ENCODE measurements at places on chromosomes 11 and 22.

GRCh38 chr22:21698430-21699329 is 32.9 kb downstream of the PPIL2 start:
- DNase-seq, result no peak

DNA sequence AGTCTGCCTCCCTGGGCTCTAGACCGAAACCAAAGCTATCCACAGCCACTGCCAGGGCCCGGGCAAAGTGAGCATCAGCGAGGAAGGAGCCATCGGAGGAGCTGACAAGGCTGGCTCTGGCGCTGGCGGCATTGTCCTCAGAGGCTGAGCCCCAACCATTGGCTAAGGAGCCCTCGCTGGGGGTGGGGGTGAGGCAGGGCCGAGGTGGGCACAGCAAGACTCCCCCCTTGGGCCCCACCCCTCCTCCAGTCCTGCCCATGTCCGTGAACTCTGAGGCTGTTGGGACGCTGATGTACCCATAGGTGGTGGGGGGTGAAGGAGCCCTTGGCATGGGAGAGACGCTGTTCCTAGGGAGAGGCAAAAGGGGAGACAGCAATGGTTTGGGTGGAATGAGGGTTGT is 11.2 kb downstream of the ROBO4 start:
- DNase-seq, result no peak

DNA sequence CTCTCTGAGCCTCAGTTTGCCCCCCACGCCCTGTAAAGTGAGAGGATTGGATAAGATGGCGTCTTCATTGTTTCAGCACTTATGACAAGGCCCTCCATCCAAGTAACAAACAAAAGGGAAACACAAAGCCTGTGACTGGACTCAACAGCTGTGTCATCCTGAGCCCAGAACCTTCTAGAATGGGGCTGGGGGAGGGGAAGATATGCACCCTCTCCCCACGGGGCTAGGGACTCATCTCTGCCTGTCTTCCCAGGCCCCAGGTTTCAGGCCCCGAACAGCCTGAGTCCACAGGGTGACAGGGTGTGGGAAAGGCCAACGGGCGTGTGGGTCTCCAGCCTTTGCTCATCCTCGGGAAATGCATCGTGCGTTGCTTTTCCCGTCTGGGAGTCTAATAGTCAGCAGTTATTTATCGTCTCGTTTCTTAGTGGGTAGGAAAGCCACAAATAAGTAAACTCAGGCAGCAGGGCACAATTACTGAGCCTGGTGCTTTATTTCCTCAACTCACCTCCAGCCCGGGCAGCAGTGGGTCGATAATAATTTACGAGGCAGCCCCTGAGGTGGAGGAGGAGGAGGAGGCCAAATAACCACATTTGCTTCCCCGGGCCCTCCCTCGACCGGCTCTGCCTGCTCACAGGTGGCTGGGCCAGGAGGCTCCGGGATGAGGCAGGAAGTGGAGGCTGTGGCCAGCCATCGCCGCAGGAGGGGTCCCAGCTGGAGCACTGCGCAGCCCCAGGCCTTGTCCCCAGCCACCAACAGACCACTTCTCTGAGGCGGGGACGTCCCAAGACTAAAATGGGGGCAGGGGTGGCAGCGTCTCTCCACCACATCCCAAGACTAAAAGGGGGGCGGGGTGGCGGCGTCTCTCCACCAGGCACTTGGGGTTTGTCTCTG is 54.4 kb downstream of the FLRT1 start:
- DNase-seq, result no peak

DNA sequence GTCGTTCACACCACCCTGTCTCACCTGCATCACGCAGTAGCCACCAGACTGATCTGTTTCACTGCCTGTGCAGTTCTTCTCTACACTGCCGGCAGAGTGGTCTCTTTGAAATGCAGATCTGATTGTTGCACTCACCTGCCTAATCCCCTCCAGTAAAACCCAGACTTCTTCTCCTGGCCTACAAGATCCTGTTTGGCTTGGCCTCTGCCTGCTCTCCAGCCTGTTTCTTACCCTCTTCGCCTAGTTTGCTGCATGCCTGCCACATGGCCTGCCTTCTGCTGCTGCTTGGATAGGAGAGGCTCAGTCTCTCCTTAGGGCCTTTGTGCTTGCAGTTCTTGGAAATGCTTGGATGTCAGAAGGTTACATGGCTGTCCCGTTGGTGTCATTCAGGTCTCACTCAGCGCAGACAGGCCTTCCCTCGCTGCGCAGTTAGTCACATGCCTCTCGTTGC is 42.0 kb downstream of the PACS1 start:
- DNase-seq, result no peak

- peak; percentile 81 for DNase-seq
Observed at GRCh38 chr11:133945087-133945974, 11.4 kb downstream of the IGSF9B start.

GRCh38 chr11:3091846-3092602 is 34.8 kb upstream of the CARS1 start:
- DNase-seq, result peak; percentile 66

DNA sequence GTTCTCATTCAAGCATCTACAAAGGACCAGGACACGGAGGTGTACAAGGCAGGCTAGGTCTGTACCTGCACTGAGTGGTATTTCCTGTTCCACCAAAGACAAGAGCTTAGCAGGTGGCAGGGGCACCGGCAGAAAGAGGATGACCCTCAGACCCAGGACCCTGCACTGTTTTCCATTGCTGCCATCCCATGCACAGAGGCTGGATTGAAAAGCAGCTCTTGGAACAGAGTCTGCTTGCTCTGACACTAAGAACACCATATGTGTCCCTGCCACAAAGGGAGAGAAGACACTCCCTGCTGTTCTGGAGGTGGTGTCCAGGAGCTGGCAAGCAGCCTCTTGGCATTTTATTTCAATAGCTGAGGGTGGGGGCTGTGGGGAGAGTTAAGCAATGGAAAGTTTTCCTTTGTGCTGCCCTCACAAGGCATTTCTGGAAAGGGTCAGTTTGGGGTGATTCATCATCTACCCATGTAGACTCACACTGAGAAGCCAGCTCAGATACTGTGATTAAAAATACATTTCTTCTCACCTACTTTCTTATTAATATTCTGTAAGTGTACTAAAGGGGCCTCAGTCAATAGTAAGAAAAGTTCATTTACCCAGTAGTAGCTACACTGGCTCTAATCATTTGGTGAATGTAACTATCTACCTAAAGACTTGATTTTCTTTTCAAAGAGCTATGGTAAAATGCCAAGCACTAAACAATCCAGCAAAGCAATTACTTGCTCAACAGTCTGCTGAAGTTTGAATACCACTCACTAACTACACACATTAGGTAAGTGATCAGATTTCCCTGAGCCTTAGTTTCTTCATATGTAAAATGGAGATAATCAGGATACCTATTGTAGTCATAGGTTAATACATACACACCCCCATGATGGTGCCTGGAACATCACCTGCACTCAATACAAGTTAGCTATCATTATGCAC is 55.2 kb downstream of the SLC1A2 start:
- DNase-seq, result no peak

DNA sequence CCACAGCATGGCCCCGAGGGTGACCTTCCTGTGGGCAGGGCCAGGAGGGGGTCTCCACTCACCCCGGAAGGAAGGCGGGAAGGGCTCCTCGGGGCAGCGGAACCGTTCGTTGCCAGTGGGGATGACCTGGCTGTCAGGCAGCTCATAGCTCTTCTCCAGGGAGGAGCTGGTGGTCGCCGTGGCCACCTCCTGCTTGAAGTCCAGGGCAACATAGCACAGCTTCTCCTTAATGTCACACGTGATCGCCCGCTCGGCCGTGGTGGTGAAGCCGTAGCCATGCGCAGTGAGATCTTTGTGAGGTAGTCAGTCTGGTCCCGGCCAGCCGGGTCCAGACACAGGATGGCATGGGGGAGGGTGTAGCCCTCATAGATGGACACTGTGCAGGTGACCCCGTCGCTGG is 31.5 kb upstream of the SYT8 start:
- DNase-seq, result no peak

DNA sequence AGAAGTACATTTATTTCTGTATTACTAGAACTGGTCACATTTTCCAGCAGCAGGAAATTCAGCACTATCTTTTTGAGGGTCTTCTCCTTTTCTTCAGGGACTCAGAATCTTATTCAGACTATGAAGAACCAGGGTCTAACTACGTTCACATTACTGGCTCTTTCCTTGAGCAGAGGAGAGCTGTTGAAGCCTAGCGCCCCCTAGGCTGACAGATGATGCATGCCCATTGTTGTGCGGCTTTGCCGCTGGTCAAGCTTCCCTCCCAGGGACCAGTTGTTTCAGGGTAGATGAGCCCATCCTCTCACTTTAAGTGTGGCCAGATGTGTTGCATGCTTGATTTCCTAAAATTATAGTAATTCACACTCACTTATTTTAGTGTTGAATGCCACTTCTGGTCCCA is 168.2 kb upstream of the PDGFD start:
- DNase-seq, result no peak

DNA sequence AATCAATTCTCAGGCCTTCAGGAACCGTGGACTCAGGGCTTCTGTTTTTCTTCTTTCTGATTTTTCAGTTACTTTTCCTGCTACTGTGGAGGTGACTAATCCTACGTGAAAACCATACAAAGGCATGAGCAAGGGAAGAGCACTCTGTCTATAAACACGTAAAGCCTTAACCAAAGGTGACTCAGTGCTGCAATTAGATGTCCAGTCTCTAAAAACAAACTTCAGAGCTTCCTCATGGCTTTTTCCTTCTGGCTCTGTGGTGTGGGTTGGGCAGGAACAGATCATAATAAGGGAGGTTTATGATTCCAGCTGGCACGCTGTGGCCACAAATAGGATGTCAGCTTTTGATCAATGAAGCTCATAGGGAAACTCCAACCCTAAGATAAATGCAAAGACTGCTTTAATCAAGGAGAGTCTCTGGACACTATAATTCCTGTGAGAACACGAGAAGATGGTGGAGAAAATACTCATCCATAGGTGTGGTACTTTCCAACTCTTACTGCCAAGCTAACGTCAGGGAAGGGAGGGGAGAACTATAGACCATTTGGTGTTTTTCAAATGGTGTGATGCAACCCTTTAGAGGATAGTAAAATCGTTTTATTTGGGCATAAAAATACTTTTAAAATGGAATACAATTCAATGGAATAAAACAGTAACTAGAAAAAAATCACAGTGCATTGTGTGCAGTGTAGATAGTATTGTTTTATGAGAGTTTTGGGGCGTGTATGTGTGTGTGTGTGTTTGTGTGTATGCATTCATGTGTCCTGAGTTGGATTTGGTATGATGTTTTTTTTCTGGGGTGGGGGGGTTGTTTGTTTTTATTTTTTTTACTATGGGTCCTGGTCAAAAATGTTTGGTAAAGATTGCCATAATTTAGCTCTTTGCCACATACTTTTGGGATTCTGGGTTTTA is at the start of gene NXPE2:
TSS of gene NXPE2 (plus strand) at position 403 of the 912 bp plus-strand sequence. CDS start at position 452, 49 bp downstream.
- no peak for DNase-seq

- no peak for DNase-seq
Observed at GRCh38 chr11:33405834-33406602, 148.8 kb downstream of the HIPK3 start.

GRCh38 chr11:16814410-16815046 is 76.1 kb downstream of the C11orf58 start:
- DNase-seq, result no peak

- DNase-seq, result no peak
Observed at GRCh38 chr22:27100789-27101188, 443.4 kb downstream of the MIAT start.

DNA sequence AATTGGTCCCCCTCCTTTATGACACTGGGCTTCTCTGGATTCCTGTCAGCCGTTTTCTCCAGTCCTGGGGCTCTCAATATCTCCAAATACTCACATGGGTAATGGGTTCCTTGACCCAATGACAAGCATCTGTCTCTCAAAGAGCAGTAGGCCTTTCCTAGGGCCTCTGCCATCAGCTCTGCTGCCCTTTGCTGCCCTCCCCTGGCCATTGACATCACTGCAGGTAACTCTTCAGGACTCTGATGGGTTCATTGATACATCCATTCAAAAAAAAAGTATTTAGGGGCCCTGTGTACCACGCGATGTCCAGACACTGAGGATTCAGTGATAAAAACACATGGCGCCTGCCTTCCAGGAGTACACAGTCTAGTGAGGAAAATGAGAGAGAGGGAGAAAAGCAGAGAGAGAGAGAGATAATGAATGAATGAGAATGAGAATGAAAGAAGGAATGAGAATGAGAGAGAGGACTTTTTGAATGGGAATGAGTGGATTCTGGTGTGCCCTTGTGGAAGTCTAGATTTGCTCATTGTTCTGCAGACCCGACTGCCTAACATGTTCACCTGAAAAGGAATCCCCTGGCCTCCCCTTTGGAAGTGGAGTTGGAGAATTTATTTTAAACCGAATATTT is 42.6 kb upstream of the OLFML1 start:
- DNase-seq, result peak; percentile 62

GRCh38 chr11:121575963-121576290 is 123.2 kb upstream of the SORL1-AS1 start:
- no peak for DNase-seq

- DNase-seq, result no peak
Observed at GRCh38 chr11:31871310-31872075, 60.4 kb upstream of the PAX6 start.

Data from activated gamma-delta T cell treated with Interleukin-2 at 50 U/mL for 16 hours (primary cell).